ENCODE measurements at places on chromosomes 7 and 10.

DNA sequence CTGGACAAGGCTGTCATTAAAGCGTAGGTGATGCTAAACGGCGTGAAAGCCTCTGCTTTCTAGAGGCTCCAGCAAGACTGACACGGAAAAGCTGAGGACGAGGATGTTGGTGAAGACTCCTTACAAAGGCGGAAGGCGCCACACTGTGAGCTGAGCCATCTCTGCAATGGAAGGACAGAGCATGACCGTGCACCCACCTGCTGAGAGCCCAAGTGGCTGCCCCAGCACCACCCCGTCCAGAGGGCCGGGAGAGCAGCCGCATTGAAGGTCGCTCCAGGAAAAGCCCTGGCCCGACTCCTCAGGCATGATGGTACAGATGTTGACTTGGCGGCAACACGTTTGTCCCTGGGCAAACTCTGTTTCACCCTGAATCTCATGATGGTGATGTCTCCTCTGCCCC lies 492.7 kb downstream of the DNAJB6 start:
- no peak for DNase-seq

- no peak for DNase-seq
Observed at GRCh38 chr10:121947343-121948330, 19.8 kb upstream of the ATE1 start.

GRCh38 chr7:122831436-122831835 lies 54.8 kb downstream of the CADPS2 start:
- DNase-seq, result no peak

GRCh38 chr7:116717137-116717536 lies 45.1 kb downstream of the MET start:
- DNase-seq, result no peak

- no peak for DNase-seq
Observed at GRCh38 chr7:15345216-15345615, 216.6 kb downstream of the AGMO start.

DNA sequence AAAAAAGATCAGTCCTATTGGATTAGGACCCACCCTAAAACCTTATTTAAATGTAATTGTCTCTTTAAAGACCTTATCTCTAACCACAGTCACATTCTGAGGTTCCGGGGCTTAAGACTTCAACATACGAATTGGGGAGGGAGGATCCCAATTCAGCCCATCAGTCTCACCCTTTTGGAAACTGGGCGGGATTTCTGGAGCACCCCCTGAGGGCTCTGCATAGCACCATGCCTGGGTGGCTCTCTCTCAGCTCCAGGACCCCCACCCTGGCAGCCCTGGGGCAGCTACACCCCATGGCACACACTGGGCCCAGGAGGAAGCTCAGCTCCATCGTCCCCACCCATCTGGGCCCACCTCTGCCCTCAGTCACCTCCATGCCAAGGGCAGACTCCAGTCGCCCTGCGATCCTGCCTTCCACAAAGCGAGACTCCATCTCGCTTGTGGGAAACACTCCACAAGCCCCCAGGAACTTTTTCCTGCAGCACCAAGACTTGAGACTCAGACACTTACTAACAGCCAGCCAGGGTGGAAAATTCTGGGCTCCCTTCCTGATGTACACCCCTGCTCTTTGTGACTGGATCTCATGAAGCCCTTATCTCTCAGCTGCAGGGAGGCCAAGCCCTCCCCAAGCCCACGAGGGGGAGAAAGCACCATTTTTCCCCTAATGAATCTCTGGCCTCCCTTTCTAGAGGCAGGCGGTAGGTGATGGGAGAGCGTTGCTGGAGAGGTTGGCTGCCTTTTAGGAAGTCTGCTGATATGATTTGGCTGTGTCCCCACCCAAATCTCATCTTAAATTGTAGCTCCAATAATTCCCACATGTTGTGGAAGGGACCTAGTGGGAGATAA lies 90.8 kb upstream of the KDM7A start:
- no peak for DNase-seq

GRCh38 chr10:93495654-93496321 lies 624 bp upstream of the CEP55 start:
- peak; percentile 34 for DNase-seq

GRCh38 chr10:13615650-13616300 lies 29.0 kb downstream of the PRPF18 start:
- DNase-seq, result no peak

DNA sequence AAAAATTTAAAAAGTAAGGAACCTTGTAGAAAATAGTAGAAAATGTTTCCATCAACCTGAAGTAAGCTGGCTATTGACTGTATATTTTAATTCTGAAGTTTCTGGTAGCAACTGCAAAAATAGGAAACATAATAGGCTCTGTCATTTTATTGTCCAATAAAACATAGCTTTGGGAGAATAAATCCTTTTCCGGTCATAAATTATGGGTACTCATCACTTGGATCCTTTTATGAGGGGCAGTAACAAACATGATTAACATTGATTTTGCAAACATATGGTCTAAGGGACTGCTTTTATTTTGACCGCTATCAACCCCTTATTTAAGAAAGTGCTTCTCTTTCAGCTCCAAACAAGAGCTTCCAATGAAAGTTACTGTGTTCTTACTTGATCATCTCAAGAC lies 495.9 kb upstream of the ANKRD30A start:
- DNase-seq, result no peak

DNA sequence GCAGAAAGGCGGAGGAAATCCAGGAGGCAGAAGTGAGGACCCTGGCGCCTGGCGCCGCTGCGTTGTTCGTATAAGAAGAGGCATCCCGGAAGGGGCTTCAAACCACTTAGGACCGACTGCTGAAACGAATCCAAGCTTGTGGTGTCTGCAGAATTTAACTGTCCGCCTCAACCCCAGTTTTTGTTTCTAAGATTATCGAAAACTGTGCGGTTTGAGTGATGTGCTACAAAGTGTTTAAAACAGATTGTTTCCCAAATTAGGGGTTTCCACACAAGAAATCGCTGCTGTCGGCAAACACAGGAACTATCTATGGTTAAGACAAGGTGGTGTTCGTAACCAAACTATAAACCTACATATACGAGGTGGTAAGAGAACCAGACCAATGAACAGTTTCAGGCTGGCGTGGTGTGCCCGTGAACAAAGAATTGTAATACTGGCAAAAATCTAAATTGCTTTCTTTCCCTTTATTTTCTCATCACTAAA lies 835 bp upstream of the DGKI start:
- peak; percentile 34 for DNase-seq

DNA sequence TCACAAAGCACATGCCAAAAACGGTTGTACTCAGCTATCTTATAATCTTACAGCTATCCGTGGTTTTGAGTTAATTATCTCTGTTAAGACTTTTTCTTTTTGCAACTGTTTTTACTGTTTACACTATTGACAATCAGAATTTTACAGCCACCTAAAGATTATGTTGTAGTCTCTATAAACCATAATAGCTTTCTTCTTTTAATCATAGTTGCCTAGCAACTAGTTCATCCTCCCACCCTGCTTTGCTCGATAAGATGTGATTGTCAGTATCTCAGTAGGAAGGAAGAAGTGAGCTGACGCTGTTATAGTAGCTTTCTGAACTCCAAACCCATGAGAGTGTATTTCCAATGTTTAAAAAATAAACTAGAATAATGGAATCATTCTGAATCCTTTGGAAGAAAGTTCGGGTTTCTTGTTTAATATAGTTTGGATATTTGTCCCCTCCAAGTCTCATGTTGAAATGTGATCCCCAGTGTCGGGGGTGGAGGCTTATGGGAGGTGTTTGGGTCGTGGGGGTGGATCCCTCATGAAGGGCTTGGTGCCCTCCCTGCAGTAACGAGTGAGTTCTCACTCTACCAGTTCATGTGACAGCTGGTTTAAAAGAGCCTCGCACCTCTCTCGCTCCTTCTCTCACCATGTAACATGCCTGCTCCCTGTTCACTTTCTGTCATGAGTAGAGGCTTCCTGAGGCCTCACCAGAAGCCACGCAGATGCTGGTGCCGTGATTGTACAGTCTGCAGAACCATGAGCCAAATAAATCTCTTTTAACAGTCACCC lies 68.1 kb downstream of the SVOPL start:
- DNase-seq, result no peak

GRCh38 chr10:51272555-51272954 lies 198.3 kb downstream of the PRKG1 start:
- no peak for DNase-seq

- DNase-seq, result no peak
Observed at GRCh38 chr10:27618906-27619305, 114.8 kb downstream of the RAB18 start.

DNA sequence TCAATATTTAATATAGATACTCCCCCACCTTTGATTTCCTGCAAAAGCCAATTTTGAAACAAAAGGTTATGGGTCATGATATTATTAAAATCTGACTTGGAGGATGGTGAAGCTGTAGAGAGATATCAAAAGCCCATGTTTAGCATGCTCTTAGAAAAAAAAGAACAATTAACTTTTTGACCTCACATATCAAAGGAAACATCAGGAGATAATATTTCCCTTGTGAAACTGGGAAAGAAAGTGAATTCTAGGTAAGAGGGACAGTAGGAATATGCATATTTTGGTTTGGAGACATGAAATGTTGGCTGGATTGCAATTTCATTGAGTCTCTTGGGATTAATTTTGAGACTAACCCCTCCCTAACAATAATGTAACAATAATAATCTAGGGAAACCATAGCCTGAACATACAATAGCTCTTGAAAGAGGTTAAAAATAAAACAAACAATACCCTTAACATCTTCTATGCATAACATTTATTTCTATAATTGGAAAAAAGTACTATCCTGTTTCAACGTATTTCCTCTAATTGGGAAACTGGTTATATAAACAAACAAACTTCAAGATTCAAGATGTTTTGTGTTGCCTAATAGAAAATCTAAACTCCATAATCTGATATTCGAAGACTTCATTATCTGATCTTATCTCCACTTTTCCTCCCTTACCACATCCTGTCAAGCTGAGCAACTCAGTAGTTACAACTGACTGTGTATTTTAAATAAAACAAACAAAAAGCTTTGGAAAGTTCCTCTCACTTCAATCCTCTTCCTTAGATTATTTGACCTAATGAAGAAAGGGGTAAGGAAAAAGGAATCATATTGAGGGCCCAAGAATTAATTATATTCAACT lies 14.8 kb downstream of the TMEM26 start:
- no peak for DNase-seq

GRCh38 chr7:305410-306151 lies 15.6 kb downstream of the FOXL3 start:
- DNase-seq, result no peak

DNA sequence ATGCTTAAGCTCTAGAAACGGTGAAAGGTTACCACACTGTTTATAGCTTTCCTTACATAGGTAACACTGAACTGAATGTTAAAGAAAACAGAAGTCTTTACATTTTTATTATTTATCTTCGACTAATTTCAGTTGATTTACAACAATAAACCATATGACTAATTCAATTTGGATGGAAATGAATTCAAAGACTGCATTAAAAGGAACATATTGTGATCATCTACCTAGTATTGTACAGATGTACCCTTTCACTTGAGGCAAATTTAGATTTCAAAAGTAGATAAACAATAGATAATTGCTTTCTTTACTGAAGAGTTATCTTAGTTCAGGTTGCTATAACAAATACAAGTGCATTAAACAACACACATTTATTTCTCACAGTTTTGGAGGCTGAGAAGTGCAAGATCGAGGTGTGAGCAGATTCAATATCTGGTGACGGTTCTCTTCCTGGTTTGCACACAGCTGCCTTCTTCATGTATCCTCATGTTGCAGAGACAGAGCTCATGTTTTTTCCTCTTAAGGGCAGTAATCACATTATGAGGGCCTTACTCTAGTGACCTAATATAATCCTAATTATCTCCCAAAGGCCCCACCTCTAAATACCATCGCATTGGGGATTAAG lies 15.0 kb upstream of the ARMC3 start:
- DNase-seq, result no peak

DNA sequence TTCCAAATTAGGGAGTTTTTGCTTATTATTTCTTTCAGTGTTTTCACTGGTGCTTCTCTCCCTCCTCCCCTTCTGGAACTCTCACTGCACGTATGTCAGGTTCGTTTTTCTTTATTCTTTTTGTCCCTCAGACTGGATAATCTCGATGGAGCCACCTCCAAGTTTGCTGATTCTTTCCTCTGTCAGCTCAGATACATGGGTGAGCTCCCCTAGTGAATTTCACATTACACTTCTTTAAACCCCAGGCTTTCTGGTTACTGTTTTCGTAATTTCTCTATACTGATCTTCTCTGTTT lies 20.8 kb upstream of the NCAPG2 start:
- DNase-seq, result no peak

GRCh38 chr7:27142580-27143022 lies 880 bp downstream of the HOXA5 start:
- DNase-seq, result no peak

DNA sequence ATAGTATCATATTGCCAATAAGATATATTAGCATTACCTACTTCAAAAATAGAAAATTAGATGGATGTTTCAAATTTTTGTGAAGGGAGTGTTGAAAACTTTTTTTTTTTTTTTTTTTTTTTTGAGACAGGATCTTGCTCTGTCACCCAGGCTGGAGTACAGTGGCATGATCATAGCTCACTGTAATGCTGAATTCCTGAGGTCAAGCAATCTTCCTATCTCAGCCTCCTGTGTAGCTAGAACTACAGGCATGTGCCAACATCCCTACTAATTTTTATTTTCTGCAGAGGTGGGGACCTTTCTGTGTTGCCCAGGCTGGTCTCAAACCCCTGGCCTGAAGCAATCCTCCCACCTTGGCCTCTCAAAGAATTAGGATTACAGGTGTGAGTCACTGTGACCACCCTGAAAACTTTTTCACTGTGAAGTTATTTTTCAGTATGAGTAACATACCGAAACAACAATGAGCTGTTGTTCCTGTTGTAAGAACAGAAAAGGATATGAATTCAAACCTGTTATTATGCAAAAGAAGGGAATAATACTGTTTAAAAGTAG lies 266.9 kb downstream of the NEBL start:
- peak; percentile 19 for DNase-seq

- DNase-seq, result no peak
Observed at GRCh38 chr10:778626-779330, 89.3 kb upstream of the DIP2C start.

DNA sequence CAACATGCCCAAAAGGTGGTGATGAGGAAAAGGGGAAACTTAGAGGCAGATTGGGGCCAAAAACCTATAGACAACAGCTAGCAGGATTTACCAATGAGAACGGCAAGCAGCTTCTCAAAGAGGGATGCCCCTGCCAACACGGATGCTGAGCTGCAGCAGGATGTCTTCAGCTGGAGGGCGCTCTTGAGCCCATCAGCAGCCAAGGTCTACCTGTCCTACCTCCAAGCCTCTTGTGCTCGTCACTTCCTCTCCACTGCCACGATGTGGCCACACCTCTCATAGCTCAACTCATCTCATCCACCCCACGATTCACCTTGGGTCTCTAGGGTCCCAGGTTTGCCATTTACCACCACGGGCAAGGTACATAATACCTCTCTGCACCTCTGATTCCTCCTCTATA lies 36.5 kb downstream of the DLG5 start:
- no peak for DNase-seq

DNA sequence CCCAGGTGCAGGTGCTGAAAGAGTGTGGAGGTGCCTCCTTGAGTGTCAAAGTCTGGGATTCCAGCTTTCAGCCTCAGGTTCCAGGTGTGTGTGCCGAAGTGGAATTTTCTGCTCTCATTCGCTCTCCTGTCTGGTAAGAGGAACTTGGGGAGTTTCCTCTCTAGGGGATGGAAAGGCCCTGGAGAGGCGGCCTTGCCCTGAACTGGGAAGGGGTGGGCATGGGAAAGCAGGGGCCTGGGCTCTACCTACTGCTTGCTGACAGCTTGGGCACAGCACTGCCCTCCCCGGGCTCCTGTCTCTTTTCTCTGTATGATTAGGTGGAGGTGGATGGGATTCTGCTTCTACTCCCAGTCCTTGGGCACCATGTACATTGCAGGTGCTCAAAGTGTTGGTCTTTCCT lies 192.8 kb downstream of the ZNF716 start:
- DNase-seq, result no peak

GRCh38 chr7:103551016-103551415 lies 105.0 kb upstream of the SLC26A5 start:
- no peak for DNase-seq

All from activated CD4-positive, alpha-beta T cell treated with anti-CD3 and anti-CD28 coated beads, Interleukin-10, Interleukin-2, amounts not matched to agents 100 ng/mL and 50 ng/mL, durations not matched to agents 16 hours and 8 hours (primary cell).